Temporal lobe (tissue), 4 donors: ENCODE measurements at places on chromosomes 3 and 15. TPM values are rescaled to one million over a fixed set of nuclear protein-coding genes. Genes with fewer than 3 reads are reported as not detected.

Gene WDR72
- under 0.01 TPM for total RNA-seq

Gene B4GALT4
- 7.4 TPM for total RNA-seq

Gene TMEM89
- total RNA-seq, result not detected

Gene LTF
- 3.0 TPM for total RNA-seq

Gene GPR87
- not detected for total RNA-seq

Gene SLC12A1
- 0.98 TPM for total RNA-seq

Gene ALG1L2
- not detected for total RNA-seq

Gene ACTC1
- total RNA-seq, result 0.25 TPM

Gene HGD
- total RNA-seq, result 0.98 TPM

Gene RTP3
- total RNA-seq, result not detected

Gene RHCG
- total RNA-seq, result 1.7 TPM

Gene KNG1
- total RNA-seq, result not detected

Gene ASB14
- not detected for total RNA-seq

Gene DNAJC13
- 59.0 TPM for total RNA-seq

Gene PLAAT1
- total RNA-seq, result 11.3 TPM

Gene PLCB2
- total RNA-seq, result 3.0 TPM

Gene NME9
- total RNA-seq, result 3.9 TPM

Gene FOXL2NB
- total RNA-seq, result 0.25 TPM

Gene SIDT1
- 3.7 TPM for total RNA-seq

Gene LRRC34
- 7.1 TPM for total RNA-seq

Gene ZCWPW2
- total RNA-seq, result 4.2 TPM

Gene ANKUB1
- 0.25 TPM for total RNA-seq

Gene ADAMTSL3
- total RNA-seq, result 16.2 TPM

Gene GABRG3
- 10.6 TPM for total RNA-seq

Gene LZTFL1
- 14.8 TPM for total RNA-seq

Gene SNX33
- total RNA-seq, result 1.7 TPM

Gene WDR49
- total RNA-seq, result 6.9 TPM

Gene RBPMS2
- total RNA-seq, result not detected

Gene GHRL
- total RNA-seq, result 0.25 TPM

Gene ABHD6
- total RNA-seq, result 21.1 TPM

Gene CSK
- total RNA-seq, result 25.8 TPM
